ENCODE measurements at places on chromosomes 6 and 20.
A peak's percentile ranks its signal among the peaks of the same experiment; 100 is the strongest.

GRCh38 chr6:73030257-73030656, 195.0 kb downstream of the KHDC1L start:
- DNase-seq = no peak

- DNase-seq = peak; percentile 1
These were observed 381.5 kb downstream of the TFAP2A start for GRCh38 chr6:10033223-10033829.

DNA sequence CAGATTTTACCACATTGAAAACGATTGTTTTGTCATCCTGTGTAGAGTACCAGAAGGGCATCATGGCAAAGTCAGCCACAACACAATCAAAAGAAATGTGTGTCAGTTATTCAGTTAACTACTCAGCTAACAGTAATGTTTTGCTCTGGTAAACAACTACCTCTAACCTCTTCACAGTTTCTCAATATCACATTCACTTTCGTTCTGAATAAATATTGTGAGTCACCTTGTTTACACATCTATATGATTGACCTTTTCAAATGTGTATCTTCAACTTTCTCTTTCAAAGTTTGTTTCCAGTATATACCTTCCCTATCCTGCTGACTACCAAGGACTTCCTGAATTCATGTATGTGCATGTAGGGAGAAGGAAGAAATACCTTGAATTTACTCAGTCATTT, 216.6 kb upstream of the UFL1 start:
- no peak for DNase-seq

GRCh38 chr6:162576016-162576415, 151.6 kb downstream of the PRKN start:
- DNase-seq = no peak

DNA sequence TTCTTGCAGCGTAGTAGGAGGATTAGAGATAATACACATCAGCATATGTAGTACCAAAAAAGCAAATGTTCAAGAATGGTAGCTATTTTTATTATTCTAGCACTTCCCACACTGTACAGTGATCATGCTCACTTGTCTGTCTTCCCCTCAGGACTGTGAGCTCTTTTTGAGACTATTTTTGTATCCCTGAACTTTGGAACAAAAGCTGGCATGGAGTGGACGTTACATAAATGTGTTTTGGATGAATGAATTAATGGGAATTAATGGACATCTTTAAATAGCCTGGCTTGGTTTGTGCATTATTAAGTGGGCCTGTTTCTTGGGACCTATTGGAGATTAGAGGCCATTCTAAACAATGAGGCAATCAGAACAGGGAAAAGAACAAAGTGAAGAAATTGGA, 243.7 kb downstream of the CD83 start:
- no peak for DNase-seq

DNA sequence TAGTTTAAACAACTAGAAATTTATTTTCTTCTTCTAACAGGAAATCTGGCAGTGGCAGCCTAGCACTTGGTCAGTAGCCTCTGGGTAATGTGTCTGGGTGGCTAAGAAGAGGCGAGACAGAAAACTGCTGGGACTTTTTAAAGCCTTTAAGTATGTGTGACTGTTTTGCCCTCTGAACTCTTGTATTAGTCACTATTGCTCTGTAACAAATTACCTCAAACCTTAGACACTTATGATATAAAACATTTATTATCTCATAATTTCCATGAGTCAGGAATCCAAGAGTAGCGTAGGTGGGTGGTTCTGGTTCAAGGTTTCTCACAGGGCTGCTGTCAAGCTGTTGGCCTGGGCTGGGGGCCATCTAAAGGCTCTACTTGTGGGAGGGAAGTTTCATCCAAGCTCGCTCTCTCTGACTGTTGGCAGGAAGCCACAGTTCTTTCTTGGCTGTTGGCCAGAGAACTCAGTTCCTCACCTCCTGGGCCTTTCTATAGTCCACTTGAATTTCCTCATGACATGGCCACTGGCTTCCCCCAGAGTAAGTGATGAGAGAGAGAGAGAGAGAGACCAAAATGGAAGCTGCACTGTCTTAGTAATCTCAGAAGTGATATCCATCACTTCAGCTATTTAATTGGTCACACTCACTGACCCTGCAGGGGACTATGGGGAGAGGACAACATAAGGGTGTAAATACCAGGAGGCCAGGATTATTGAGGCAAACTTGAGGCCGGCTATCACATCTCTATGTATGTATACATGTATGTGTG, 17.4 kb upstream of the TBC1D22B start:
- peak; percentile 99 for DNase-seq
